ENCODE measurements at places on chromosomes 5 and 9.

DNA sequence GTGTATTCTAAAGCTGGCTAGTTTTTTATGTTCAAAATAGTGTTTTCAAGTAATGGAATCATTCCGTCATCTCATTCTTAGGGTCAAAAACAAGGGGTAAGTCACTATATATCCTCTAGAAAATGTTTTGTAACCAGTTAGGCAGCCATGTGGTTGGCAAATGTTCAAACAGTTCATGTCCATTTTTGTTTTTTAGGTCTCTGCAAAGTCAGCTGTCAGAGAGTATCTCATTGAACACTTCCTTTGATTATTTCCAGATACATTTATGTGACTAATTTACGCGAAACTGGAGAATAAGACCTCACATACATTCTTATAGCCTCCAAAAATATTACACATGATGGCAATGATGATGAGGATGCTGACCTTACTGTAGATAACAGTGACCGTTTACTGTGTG is 50.4 kb downstream of the TRIO start:
- DNase-seq, result no peak

DNA sequence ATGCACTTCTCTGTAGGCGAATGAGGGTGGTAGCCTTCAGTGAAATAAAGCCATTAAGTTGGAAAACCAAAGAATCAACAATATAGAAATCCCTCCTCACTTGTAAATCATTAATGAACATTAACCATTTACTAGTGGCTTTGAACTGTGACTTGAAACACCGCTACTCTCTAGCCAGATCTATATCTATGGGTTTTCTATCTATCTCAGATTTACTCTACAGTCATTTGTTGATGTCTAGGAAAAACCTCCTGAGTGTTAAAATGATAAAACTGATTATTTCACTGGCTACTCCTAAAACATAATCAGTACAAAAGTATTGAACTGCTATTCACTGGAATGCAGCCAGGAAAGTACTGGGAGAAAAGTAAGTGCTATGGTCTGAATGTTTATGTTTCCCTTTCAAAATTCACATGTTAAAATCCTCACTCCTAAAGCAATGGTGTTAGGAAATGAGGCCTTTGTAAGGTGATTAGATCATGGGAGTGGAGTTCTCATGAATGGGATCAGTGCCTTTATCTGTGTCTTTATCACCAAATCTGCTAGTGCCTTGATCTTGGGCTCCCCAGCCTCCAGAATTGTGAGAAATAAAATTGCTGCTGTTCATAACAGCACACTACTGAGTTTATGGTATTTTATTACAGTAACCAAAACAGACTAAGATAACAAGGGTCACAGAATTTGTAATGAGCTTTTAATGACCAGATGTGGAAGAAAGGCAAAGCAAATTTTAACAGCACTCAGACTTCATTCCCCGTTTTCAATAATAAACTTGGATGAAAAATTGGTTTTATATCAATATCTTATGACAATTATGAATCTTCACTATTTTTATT is 8.6 kb upstream of the OXCT1 start:
- no peak for DNase-seq

- no peak for DNase-seq
Observed at GRCh38 chr9:30522486-30522885, 1862.0 kb upstream of the ACO1 start.

- no peak for DNase-seq
Observed at GRCh38 chr5:132664696-132665209, 6.8 kb downstream of the IL13 start.

- DNase-seq, result no peak
Observed at GRCh38 chr9:21715408-21715807, 87.0 kb upstream of the MTAP start.

- DNase-seq, result no peak
Observed at GRCh38 chr5:82439750-82440445, 161.7 kb upstream of the RPS23 start.

DNA sequence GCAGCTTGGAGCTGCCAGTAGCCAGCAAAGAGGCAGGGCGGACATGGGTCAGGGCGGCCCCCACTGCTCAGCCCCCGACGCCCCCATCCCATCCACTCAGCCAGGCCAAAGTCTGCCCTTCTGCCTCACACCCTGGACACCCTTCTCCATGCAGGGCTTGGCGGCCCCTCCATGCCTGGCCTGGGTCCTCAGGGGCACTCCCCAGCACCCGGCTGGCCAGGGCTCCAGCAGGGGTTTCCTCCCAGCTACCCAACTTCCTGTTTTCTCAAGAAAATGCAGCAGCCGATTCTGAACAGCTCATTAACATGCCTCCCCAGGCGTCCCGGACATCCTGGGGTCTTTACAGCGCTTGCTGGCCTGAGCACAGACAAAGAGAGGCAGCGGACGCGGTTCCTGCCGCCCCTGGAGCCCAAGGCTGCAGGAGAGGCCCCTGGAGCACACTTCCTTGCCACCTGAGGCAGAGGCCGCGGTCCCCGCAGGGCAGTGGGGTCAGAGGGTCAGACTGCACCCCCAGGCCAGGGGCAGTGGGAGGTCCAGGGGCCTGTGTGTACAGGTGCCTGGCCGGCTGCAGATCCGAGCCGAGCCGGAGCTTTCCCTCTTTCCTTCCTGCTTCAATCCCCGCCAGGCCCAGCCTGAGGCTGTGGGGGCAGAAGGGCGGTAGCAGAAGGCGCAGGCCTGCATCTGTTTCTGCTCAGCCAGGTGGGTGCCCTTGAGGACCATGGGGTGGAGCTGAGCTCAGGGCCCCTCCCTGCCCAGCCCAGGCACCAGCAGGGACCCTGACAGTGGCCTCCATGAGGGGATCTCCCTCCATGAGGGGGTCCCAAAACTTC is 18.7 kb upstream of the NRARP start:
- DNase-seq, result no peak
